ENCODE measurements at places on chromosomes 12 and 14.
A peak's percentile ranks its signal among the peaks of the same experiment; 100 is the strongest.

- DNase-seq = peak; percentile 56
Observed at GRCh38 chr14:21191809-21192446, 36.1 kb upstream of the OR5AU1 start.

GRCh38 chr12:53754633-53755264 is 3.0 kb upstream of the CISTR start:
- DNase-seq = no peak

- no peak for DNase-seq
Observed at GRCh38 chr12:54019924-54020590, 8.2 kb upstream of the HOXC6 start.

GRCh38 chr14:74382231-74382630 is 34.0 kb downstream of the VRTN start:
- no peak for DNase-seq

- DNase-seq = no peak
Observed at GRCh38 chr14:34113005-34113511, 162.2 kb upstream of the EGLN3 start.

DNA sequence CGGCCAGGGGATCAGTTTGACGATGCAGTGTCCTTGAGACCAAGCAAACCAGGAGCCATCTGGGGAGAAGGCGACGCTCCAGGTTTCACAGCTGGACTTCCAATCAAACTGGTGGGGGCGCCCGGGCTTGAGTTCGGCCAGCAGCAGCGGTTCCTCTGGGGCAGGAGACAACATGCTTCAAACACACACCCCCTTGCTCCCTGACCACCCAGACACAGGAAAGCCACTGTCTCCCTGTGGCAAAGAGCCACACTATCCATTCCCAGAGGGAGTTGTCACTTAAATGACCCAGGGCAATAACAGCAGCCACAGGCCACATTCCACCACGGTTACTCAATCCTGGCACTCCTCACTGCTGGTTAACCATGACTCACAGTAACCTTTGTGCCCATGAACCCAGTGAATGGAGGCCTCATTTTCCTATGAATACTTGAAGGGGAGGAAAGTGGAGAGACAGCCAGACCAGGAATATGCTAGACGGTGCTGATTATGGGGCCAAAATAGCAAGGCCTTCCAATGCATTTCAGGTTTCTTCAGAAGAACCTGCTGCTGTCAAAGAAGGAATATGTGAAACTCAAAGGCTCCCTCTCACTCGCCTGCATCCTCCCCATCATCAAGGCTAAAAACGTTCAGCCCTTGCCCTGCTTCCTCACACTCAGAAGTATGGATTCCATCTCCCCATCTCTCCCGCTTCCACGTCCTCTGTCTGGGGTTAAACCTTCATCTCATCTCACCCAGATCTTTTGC is 8.5 kb downstream of the WSB2 start:
- no peak for DNase-seq
